ENCODE measurements at places on chromosomes 3 and 15. TPM values are rescaled to one million over a fixed set of nuclear protein-coding genes. Genes with fewer than 3 reads are reported as not detected.

The ARNT2 gene
- not detected for total RNA-seq

The SST gene
- not detected for total RNA-seq

The ITIH1 gene
- not detected for total RNA-seq

The GOLGA6D gene
- total RNA-seq = 0.12 TPM

The RFC4 gene
- total RNA-seq = 111 TPM

The ZNF860 gene
- not detected for total RNA-seq

The BFSP2 gene
- 1.2 TPM for total RNA-seq

The FBXW12 gene
- not detected for total RNA-seq

The SMAD6 gene
- total RNA-seq = 0.29 TPM

The TM4SF18 gene
- not detected for total RNA-seq

The RAMAC gene
- total RNA-seq = 20.5 TPM

All from activated CD8-positive, alpha-beta memory T cell treated with anti-CD3 and anti-CD28 coated beads, Interleukin-2, amount 10 ng/mL, durations not matched to agents 7 days and 5 days (primary cell).